ENCODE measurements at places on chromosomes 5 and 9. TPM values are rescaled to one million over a fixed set of nuclear protein-coding genes. Genes with fewer than 3 reads are reported as not detected.

SGCD gene
- 38.6 TPM for total RNA-seq

C9 gene
- total RNA-seq = not detected

GRCh38 chr5:65103756-65104440 is 335.2 kb downstream of the CWC27 start:
- H3K36me3 ChIP-seq = no peaks in the 10 kb centered on the region
- H3K27me3 ChIP-seq = no peaks in the 10 kb centered on the region
- H3K4me1 ChIP-seq = peaks cover 27% of the 10 kb centered on the region
- H3K4me3 ChIP-seq = peak overlapping the region; percentile 65

SLC34A3 gene
- not detected for total RNA-seq

GRCh38 chr5:141465351-141465750 is 10.4 kb upstream of the PCDHGC3 start:
- H3K4me1 ChIP-seq = no peaks in the 10 kb centered on the region
- H3K27me3 ChIP-seq = no peaks in the 10 kb centered on the region
- no peak overlapping the region for H3K4me3 ChIP-seq
- H3K27ac ChIP-seq = no peak overlapping the region
- no peaks in the 10 kb centered on the region for H3K36me3 ChIP-seq

DNA sequence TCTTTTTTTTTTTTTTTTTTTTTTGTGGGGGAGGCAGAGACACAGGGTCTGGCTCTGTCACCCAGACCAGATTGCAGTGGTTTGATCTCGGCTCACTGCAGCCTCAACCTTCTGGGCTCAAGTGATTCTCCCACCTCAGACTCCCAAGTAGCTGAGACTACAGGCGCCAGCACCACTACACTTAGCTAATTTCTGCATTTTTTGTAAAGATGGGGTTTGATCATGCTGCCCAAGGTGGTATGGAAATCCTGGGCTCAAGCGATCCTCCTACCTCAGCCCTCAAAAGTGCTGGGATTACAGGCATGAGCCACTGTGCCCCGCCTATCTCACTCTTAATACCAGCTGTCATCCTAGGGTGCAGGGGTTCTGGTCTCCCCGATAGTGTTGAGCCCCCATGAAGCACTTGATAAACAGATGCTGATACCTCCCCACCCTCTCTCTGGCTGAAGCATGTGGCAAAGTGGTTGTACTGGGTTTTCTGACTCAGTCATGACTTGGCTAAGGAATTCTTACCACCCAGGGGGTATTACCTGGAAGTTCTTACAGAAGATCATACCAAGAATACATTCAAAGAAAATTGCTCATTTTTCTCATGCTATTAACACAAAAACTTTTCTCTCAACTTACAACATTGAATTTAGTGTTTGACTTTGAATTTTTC is 110.2 kb upstream of the DAPK1 start:
- H3K4me1 ChIP-seq = peaks cover 1% of the 10 kb centered on the region
- no peak overlapping the region for H3K4me3 ChIP-seq
- no peak for DNase-seq
- no peak overlapping the region for H3K27ac ChIP-seq

MYOZ3 gene
- total RNA-seq = 1.2 TPM

GRCh38 chr5:14406554-14406849 is 175.1 kb upstream of the OTULINL start:
- H3K4me1 ChIP-seq = peaks cover 39% of the 10 kb centered on the region
- no peak overlapping the region for H3K4me3 ChIP-seq
- peak overlapping the region; percentile 78 for H3K27ac ChIP-seq
- no peak for DNase-seq
- H3K27me3 ChIP-seq = no peaks in the 10 kb centered on the region

STPG3 gene
- not detected for total RNA-seq

DNA sequence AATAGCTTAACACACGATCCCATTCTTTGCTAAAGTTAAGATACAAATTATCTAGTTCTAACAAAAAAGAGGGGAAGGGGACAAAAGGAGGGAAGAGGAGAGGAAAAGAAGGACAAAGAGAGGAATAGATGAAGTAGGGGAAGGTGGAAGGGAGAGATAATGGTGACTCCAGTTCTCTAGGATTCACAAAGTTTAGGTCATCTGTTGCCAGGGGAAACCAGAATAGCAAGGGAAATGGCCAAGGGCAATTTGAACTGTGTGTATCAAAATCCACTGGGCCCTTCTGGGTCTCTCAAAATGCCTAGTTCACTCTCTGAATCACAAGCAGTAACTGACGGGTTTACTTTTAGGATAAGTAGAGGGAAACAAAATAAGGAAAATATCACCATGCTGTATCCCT is 7.6 kb downstream of the SLC24A2 start:
- DNase-seq = no peak
- no peaks in the 10 kb centered on the region for H3K36me3 ChIP-seq
- H3K27ac ChIP-seq = no peak overlapping the region

ZBTB34 gene
- 10.4 TPM for total RNA-seq

CNTNAP3 gene
- total RNA-seq = 80.2 TPM

ACER2 gene
- total RNA-seq = 4.1 TPM

DNA sequence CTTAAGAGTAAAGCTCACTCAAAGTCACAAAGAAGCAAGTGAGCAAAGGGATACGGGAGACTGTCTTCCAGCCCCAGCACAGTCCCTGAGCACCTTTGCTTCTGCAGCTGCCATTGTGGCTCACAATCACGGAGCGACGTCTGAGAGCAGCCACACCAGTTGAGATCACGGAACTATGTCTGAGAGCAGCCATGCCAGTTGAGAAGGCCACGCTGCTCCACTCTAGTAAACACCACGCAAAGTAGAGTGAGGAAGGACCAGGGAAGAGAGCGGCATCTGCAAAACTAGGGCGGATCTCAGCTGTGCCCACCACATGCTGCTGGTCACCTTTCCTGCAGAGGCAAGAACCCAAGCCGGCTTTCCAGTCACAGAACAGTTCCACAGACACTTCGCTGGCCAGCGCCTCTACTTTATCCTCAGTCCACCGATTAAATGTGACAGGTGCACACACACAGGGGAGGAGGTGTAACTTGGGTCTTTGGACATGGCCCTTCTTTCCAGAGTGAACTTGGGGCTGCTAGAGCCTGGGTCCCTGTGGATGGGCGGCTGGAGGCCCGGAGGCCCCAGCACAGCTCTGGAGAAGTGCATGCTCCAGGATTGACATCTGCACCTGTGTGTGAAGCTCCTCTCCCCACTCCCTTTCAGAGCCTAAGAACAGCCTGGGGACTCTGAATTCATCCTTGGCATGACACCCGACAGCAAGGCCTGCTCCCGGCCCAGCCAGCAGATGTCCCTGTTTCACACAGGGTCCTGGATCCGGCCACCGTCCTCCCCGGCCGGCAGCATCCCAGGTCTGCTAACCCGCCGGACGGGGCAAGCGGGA is 324.9 kb upstream of the IRX4 start:
- H3K27me3 ChIP-seq = no peaks in the 10 kb centered on the region
- no peak overlapping the region for H3K4me3 ChIP-seq
- no peak overlapping the region for H3K27ac ChIP-seq

DNA sequence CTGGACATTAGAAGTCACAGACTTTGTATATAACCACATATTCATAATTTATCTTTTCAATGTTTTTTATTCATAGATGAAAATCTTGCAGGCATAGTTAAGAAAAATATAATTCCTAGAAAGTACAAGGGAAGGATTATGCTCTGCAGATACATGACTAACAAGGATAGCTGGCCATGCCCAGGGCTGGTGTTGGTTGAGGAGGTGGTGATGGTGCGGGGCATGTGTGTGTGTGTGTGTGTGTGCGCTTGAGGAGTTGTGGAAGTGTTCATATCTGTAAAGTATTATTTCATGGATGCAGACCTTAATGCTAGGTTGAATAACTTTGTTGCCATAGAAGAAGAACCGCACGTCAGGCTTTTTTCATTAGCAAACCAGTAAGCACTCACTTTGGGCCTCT is 1.3 kb downstream of the S1PR3 start:
- peak overlapping the region; percentile 100 for H3K4me3 ChIP-seq
- H3K27ac ChIP-seq = peak overlapping the region; percentile 99
- no peaks in the 10 kb centered on the region for H3K27me3 ChIP-seq
- no peak for DNase-seq
- peaks cover 71% of the 10 kb centered on the region for H3K4me1 ChIP-seq

DNA sequence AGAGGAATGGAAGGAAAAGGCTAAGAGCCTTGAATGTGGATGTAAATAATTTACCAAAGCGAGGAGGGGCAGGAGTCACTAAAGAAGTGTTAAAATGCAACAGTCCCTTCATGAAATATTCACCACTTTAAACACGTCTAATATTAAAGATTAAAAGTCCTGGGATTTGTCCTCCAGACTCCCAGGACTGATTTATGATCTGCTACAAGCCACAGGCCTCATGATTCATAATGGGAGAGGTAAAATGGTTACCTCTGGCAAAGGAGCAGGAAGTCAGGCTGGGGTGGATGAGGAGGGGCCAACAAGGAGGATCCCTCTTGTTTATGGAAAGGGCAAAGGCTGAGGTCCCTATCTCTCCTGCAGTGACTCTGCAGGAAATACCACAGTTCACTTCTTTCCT is 292.4 kb downstream of the TRIM32 start:
- no peaks in the 10 kb centered on the region for H3K27me3 ChIP-seq
- no peak overlapping the region for H3K27ac ChIP-seq
- peak; percentile 53 for DNase-seq
- no peak overlapping the region for H3K4me3 ChIP-seq
- H3K4me1 ChIP-seq = no peaks in the 10 kb centered on the region

GRCh38 chr5:44051591-44051990 is 337.6 kb downstream of the FGF10 start:
- H3K27me3 ChIP-seq = no peaks in the 10 kb centered on the region
- H3K4me3 ChIP-seq = no peak overlapping the region
- no peak overlapping the region for H3K27ac ChIP-seq

GRCh38 chr5:76705574-76705973 is 10.4 kb upstream of the F2R start:
- no peaks in the 10 kb centered on the region for H3K4me1 ChIP-seq
- no peak for DNase-seq
- H3K27me3 ChIP-seq = no peaks in the 10 kb centered on the region
- no peaks in the 10 kb centered on the region for H3K36me3 ChIP-seq
- no peak overlapping the region for H3K27ac ChIP-seq

- no peak overlapping the region for H3K27ac ChIP-seq
- no peak for DNase-seq
- H3K36me3 ChIP-seq = no peaks in the 10 kb centered on the region
- no peak overlapping the region for H3K4me3 ChIP-seq
- no peaks in the 10 kb centered on the region for H3K27me3 ChIP-seq
- no peaks in the 10 kb centered on the region for H3K4me1 ChIP-seq
These were observed 72.1 kb upstream of the ARAP3 start for GRCh38 chr5:141753971-141754713.

GRCh38 chr5:68304421-68305052 is 89.0 kb downstream of the PIK3R1 start:
- H3K27ac ChIP-seq = no peak overlapping the region
- peaks cover 13% of the 10 kb centered on the region for H3K4me1 ChIP-seq
- no peak for DNase-seq
- no peaks in the 10 kb centered on the region for H3K27me3 ChIP-seq

GRCh38 chr5:102921341-102922044 is 166.4 kb downstream of the PAM start:
- H3K4me3 ChIP-seq = no peak overlapping the region
- no peaks in the 10 kb centered on the region for H3K27me3 ChIP-seq
- H3K27ac ChIP-seq = no peak overlapping the region
- no peak for DNase-seq

CARTPT gene
- total RNA-seq = 7.1 TPM

GRCh38 chr5:57179262-57180200 is 5.7 kb downstream of the GPBP1 start:
- DNase-seq = no peak
- peak overlapping the region; percentile 82 for H3K4me3 ChIP-seq

DNA sequence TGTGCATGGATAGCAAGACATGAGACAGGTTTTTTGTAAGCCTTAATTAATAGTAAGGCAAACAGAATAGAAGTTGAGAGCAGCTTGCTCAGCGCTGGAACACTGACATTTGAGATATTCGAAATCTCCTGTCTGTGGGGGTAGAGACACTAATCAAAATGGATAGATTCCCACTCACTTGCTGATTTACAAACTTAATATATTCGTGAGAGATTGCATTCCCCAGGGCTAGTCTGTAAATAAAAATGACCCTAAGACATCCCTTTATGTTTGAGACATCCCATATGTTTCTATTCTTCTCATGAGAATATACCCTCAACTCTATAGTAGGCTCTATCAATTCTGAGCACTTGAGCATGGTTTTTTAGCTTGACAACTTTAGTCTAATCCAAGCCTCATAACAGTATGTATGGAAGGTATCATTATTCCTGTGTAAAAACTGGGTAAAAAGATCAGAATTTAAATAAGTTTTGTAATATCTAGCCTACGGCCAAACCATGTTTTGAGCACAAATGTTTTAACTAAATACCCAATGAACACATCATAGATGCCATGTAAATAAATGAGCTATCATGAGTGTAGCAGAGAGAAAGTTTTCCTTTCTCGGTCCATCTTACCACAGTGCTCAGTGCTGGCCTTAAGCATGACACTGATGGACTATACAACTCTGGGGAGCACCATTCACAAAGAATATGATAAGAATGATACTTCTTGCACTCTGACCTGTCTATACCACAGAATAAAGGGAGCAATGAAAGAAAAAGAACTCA is 609.2 kb downstream of the PSAT1 start:
- H3K36me3 ChIP-seq = no peaks in the 10 kb centered on the region
- DNase-seq = no peak
- H3K4me1 ChIP-seq = no peaks in the 10 kb centered on the region
- H3K27me3 ChIP-seq = no peaks in the 10 kb centered on the region
- H3K4me3 ChIP-seq = no peak overlapping the region

FIBCD1 gene
- total RNA-seq = 0.83 TPM

CCDC187 gene
- not detected for total RNA-seq

OBP2A gene
- total RNA-seq = not detected

CYLC2 gene
- not detected for total RNA-seq

SPATA31E1 gene
- not detected for total RNA-seq

CATSPER3 gene
- not detected for total RNA-seq

DNA sequence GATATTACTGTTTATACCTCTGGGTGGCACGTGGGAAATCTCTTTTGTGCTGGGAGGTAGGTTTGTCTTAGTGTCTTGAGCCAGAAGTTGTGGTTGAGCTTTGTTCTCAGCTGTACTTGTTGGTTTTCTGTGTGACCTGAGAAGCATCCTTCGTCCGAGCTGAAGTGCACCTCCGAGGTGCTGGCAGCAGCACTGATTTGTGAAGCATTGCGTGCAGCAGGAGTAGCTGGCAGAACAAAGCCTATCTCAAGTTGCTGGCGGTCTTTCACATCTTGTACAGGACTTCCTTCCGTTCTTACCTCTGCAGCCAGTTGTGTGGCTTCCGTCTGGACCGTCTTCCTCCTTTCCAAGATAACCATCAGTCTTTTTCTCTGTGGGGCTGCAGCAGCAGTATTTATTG is 4.3 kb downstream of the PRRC2B start:
- H3K27me3 ChIP-seq = no peaks in the 10 kb centered on the region
- H3K4me1 ChIP-seq = peaks cover 91% of the 10 kb centered on the region
- no peak for DNase-seq

PLEKHG4B gene
- not detected for total RNA-seq

PRRX2 gene
- 10.2 TPM for total RNA-seq

GRCh38 chr5:61028382-61028781 is 83.4 kb downstream of the NDUFAF2 start:
- no peak overlapping the region for H3K27ac ChIP-seq
- no peaks in the 10 kb centered on the region for H3K27me3 ChIP-seq
- H3K36me3 ChIP-seq = no peaks in the 10 kb centered on the region
- peaks cover 35% of the 10 kb centered on the region for H3K4me1 ChIP-seq
